AG08396 (cell line): ENCODE measurements at places on chromosomes 16 and 17.

GRCh38 chr16:74567901-74568300 lies 39.0 kb downstream of the GLG1 start:
- no peak for DNase-seq

GRCh38 chr17:61064087-61064951 lies 335.3 kb upstream of the TBX2 start:
- DNase-seq = no peak

DNA sequence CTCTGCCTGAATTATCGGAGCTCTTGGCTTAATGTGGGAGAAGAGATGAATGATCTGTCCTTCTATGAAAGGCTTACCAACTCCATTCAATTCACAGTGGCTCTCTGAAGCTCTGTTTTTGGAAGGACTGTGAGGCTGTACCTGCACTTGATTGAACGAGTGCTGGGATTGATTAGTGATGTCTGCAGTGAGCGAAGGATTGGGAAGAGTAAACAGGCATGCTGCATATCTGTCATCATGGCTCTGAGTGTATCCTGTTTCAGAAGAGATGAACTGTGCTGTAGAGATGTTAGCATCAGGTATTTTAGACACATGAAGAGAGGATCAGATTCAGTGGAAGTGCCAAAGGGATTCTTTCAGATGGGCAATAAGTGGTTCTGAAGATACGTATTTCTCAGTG lies 564.0 kb downstream of the MAF start:
- no peak for DNase-seq

DNA sequence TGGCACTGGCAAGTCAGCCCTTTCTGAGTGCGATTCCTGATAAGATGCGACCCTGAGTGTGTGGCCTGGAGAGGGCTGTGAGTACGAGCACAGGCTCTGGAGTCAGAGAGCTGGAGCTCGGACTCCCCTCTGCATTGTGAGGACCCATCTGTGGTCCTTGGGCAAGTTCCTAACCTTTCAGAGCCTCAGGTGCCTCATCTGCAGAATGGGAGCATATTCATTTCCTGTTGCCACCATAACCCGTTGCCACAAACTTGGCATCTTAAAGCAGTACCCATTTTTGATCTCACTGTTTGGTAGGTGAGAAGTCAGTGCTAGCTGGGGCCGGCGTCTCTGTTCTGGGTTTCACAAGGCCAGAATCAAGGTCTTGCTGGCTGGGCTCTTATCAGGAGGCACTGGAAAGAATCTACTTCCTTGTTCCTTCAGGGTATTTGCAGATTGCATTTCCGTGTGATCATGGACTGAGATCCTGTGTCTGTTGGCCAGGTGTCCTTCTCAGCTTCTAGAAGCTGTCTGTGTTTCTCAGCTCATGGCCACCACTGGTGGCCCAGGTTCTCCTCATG lies 20.2 kb downstream of the KNOP1 start:
- DNase-seq = no peak

- DNase-seq = no peak
These were observed 25.7 kb upstream of the TOX3 start for GRCh38 chr16:52572656-52573055.

- no peak for DNase-seq
These were observed 344.5 kb downstream of the SEC14L1 start for GRCh38 chr17:77485089-77485833.

DNA sequence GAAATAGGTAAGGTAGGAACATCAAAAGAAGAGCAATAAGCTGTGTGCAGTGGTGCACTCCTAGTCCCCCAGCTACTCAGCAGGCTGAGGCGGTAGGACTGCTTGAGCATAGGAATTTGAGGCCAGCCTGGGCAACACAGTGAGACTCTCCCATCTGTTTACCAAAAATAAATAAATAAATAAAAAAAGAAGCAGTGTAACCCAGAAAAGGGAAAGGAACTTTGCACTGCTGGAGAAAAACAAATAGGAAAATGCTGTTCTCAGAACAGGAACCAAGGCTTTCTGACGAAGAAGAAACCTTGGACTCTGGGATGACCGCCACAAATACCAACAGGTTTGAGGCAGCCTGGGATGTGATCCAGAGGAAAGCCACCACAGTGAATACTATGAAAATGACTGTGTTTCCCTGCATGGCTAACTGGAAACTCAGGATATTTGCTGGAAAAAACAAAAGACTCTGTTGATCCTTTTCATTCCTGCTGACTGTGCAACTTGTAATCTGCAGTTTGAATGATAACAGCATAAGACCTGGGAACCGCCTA lies 41.2 kb downstream of the TTC19 start:
- peak; percentile 56 for DNase-seq

- DNase-seq = no peak
These were observed 3.6 kb downstream of the MYO1C start for GRCh38 chr17:1488826-1489270.

DNA sequence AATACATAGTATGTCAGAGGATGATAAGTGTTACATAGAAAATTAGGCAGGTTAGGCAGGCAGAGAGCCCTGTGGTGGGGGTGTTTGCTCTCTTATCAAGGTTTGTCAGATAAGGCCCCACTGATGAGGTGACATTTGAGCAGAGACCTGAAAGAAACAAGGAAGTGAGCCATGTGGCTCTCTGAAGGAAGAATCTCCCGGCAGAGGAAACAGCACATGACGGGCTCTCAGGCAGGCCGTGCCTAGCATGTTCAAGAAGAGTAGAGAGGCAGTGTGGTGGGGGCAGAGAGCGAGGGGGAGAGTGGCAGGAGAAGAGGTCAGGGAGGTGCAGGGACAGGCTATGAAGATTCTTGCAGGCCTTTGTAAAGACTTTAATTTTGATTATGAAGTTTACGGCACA lies 82.0 kb upstream of the ASIC2 start:
- no peak for DNase-seq

DNA sequence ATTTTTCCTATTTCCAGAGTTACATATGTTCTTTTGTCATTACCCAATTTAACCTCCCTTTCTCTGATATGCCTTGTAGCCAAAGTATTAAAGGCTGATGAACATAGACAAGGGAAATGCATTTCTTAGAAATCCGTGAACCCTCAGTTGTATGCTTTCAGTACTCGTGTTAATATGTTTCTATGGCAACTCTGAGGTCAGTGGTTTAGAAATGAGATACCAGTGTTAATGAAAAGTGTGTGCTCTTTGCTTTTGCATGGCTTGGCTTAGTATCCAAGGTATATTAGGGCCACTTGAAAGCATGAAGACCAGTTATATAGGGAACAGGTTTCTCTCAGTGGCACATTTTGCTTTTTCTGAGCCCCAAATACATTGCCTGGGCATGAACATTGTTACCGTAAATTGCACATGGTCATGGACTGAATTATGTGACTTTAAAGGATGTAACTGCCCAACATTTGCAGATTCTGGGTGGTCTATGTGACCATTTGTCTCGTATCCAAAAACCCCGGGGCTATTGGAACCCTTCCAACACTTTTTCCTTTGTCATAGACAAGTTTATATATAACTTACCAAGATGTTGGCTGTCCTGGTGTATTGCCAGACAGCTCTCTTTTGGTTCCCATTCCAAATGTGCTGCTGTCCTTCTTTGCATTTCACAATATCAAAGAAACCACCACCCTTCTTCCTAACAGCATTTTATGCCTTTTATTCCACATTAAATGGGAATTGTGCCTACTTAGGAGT lies 17.5 kb downstream of the ABHD15 start:
- DNase-seq = no peak

- no peak for DNase-seq
These were observed 10.6 kb upstream of the ENGASE start for GRCh38 chr17:79064026-79064425.

- DNase-seq = no peak
These were observed 54.6 kb downstream of the RBFOX3 start for GRCh38 chr17:79556271-79556670.

GRCh38 chr16:54631782-54632181 lies 298.9 kb upstream of the IRX5 start:
- no peak for DNase-seq

- DNase-seq = no peak
These were observed 506.7 kb downstream of the HAPSTR1 start for GRCh38 chr16:9597967-9598730.

DNA sequence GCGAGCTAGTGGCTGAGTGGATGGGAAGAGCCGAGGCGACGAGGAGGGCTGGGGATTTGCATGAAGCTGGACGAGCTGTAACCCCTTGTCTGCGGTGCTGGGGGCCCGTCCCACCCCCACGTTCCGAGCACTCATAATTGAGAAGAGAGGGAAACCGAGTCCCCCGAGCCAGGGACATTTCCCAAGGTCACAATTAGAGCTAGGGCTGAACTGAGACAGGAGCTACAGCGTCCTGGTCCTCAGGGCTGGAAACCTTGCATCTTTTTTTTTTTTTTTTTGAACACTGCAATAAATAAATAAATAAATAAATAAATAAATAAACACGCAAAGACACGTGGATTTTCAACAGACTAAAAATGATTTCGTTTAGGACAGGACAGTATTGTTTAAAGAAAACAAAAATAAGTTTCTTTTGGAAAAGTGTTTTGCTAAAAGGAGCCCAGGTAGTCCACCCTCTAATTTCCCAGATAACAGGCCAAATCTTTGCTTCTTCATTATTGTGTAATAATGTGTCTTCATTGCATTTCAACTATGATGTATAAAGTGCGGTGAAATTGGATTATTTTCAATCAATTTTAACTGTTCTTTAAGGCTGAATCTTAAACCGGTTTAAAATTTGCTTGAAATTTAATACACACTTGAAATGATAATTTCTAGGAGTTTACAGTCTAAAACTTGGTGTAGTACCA lies 992 bp downstream of the GDPD1 start:
- no peak for DNase-seq

GRCh38 chr16:29306943-29307597 lies 99.4 kb downstream of the NPIPB11 start:
- DNase-seq = no peak

DNA sequence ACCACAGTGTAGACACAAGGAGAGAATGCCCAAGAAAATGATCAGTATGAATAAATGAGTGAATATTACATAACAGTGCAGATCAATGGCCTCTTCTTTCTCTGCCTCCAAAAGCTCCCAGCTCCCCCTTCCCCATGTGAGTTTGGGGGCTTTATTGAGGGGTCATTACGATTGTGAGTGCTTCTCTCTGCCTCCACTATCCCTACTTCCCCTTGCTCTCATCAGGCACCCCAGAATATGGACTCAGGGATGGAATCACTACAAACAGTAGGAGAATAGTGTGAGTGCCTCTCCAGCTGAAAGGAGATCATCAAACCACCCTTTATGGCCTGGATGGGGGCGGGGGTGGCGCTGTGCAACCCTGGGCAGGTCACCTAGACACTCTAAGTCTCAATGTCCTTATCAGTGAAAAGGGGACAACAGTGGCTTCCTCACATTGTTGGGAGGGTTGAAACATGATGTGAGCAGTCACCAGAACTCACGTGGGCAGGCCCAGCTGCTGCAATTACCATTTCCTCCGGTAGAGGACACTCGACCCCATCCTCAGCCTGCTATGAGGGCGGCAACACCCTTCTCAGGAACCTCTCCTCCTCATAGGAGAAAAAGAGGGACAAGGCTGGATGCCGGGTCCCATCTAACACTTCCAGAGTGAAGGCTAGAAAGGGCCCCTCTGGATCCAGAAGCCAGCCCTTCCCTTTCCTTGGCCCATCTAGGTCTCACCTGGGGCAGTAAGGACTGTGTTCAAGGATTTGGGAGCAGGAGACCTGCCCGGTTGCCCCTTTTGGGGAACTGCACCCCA lies 2.1 kb upstream of the EPOP start:
- peak; percentile 90 for DNase-seq

- DNase-seq = no peak
These were observed 6.3 kb upstream of the SLC38A8 start for GRCh38 chr16:84048871-84049270.

DNA sequence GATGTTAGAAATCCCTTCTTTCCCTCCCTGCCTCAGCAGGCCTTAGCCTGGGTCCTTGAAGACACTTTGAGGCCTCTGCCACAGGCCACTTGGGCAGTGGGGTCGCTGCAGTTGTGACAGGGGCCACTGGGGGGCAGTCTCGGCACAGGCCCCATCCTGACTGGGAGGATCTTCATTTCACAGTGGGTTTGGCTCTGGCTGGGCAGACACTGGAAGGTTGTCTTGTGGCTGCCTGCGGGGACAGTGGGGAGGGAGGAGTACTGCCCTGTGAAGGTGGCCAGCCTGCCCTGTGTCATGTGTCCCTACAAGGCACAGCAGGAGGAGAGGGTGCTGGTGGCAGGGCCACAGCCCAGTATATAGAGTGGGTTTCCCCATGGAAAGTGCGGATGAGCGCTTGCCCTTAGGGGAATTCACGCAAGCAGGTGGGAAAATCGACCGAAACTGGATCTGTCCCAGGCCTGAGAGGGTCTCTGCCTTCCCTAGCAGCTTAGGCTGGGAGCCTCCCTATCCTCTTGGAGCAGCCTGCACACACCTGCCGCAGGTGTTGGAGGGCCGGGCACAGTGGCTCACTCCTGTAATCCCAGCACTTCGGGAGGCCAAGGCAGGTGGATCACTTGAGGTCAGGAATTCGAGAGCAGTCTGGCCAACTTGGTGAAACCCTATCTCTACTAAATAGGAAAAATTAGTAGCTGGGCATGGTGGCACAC lies 28.8 kb downstream of the GINS2 start:
- peak; percentile 93 for DNase-seq

DNA sequence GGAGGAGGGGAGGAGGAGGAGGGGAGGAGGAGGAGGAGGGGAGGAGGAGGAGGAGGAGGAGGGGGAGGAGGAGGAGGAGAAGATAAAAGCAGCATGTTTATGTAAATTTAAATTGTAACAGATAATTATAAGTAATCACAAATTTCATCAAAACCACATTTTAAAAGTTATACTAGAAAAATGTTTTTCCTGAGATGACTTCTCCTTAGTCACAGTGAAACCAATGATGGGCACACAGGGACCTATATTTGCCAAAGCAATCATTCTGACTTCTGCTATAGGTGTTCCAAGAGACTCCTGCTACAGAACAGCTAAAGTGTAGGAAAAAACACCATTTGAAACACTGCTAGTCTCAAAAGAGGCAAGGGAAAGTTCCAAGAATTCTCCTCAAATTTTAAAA lies 66.4 kb downstream of the CEP95 start:
- DNase-seq = no peak

GRCh38 chr16:12758670-12759558 lies 44.8 kb downstream of the CPPED1 start:
- no peak for DNase-seq

DNA sequence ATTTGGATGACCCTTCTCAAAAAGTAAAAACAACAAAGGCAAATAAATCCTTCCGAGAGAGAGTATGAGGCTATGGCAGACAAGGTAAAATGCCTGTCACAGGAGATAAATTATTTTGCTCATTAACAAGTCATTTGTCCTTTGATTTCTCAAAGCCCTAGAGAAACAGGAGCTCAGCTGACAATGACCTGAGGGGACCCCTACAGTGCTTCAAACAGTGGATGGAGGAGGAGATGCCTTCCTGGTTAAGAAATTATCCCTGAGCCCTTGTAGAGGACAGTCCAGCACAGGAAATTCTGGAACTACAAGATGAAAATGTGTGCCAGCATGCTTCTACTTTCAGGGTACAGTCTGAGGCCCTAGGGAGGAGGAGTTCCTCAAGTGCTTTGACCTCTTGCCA lies 24.0 kb upstream of the RHBDL3 start:
- no peak for DNase-seq
